ENCODE measurements at places on chromosomes 12 and 14.

GRCh38 chr12:14283489-14284144 is 81.9 kb upstream of the ATF7IP start:
- no peak for DNase-seq

GRCh38 chr12:63787306-63787705 is 7.6 kb downstream of the RXYLT1 start:
- DNase-seq, result peak; percentile 6

- no peak for DNase-seq
These were observed 74.1 kb downstream of the MIA2 start for GRCh38 chr14:39307815-39308214.

- DNase-seq, result no peak
These were observed 37.0 kb upstream of the FBXO33 start for GRCh38 chr14:39469094-39469710.

Measured in brain microvascular endothelial cell (primary cell).